ENCODE measurements at places on chromosomes 11 and 22.

DNA sequence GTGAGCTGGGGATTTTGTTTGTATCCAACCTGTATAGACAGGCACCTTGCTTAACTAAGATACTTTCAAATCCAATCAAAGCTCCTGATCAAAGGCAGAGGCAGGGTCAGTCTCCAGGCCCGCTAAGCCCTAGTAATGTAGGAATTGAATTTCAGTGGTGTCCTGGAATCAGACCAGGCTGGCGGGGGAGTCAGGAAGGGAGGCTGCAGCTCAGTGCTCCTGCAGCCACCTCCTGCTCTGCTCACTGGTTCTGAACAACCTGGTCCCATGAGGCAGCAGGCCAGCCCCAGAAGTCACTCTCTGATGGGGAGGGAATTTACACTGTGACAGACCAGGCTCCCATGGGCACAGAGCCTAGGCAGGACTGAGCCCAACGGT is 38.5 kb upstream of the GALNT18 start:
- no peak for DNase-seq

DNA sequence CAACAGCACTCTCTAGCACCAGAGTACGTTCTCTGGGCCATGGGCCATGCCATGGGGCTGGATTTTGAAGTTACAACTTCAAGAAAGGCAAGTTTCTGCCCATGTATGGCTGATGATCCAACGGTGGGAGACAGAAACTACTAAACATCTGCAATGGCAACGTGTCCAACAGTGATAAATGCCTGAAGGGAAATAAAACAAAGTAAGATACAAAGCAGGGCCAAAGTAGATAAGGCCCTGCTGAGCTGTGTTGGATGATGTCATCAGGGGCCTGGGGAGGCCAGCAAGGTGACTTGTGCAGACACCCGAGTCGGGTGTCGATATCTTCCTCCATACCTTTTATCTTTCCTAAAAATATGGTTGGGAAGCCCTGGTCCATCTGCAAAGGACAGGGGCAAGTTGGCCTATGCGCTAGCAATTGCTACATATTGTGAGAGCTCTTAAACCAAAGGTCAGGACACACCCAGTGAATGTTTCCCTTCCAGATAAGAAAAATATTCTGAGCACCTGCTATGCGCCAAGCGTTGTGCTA is 487.2 kb downstream of the MN1 start:
- DNase-seq: no peak

DNA sequence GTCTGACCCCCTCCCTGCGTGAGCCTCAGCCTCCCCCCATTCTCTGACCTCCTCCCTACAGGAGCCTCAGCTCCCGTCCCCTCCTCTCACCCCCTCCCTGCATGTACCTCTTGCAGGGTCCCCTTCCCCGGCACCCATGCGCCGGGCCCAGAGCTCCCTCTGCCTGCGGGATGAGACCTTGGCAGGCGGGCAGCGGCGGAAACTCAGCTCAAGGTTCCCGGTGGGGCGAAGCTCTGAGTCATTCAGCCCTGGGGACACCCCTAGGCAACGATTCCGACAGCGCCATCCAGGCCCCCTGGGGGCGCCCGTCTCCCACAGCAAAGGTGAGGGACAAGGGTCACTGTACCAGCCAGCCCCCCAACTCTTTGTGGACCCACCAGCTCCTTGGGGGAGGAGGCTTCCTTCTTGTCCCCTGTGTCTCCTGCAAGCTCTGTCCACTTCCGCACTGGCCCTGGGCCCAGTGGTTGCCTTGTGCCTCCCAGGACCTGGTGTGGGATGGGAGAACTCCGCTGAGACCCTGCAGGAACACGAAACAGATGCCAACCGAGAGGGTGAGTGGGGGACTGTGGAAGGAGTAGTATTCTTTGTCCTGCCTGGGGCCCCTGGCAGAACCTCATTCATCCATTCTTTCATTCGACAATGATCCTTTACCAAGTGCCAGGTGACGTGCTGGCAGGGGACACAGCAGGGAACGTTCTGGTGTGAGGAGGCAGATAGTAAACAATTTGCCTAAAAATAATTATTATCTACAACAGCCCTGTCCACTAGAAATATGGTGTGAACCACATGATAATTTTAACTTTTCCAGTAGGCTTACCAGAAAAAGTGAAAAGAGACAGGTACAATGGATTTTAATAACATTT is 3.7 kb upstream of the RPS6KA4 start:
- no peak for DNase-seq

DNA sequence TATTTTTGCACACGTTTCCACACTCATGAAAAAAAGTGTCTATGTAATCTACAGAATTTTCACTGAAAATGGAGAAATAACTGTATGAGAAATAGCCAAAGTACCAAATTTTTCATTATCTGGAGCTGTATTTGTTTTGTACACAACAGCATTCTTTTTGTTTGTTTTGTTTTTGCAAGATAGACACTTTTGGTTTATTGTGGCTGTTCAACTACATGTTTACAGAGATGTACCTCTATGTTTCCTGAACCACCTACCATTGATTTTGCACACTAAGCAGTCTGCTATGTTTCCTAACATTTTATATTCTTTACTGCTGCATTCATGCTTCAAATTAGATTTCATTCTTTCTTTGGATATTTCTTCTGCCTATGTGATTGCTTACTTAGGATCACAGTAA is 116.3 kb downstream of the ELP4 start:
- no peak for DNase-seq

- no peak for DNase-seq
Measured at GRCh38 chr11:100990931-100991330, 138.7 kb downstream of the PGR start.

- no peak for DNase-seq
Measured at GRCh38 chr11:33478111-33478573, 221.0 kb downstream of the HIPK3 start.

DNA sequence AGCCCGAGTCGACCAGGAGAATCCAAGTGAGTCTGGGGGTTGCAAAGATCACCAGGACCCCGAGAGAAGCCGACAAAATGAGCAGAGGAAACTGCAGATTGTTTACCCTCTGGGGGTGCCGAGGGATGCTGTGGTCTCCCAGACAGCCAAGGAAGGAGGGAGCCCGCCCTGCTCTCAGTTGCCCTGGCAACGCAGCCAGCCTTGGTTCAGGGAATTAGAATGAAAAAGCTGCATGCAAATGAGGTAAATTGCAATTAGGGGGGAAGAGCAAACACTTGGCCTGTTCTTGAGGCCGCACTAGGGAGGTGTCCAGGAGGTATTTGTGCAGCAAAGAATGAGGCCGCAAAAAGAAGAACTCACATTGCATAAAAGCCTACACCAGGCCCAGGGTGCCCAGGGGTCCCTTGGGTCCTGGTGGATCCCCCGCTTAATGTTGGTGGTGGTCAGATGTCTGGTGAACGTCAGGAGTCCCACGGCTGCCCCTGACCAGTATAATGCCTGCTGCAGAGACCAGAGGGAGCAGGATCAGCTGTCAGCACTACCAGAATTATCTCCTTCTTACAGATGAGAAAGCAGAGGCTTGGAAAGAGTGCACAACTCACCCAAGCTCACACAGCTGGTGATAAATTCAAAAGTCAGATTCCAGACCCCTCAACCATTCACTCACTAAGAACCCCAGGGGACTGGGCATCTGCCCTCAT is 40.3 kb upstream of the ATXN10 start:
- no peak for DNase-seq

DNA sequence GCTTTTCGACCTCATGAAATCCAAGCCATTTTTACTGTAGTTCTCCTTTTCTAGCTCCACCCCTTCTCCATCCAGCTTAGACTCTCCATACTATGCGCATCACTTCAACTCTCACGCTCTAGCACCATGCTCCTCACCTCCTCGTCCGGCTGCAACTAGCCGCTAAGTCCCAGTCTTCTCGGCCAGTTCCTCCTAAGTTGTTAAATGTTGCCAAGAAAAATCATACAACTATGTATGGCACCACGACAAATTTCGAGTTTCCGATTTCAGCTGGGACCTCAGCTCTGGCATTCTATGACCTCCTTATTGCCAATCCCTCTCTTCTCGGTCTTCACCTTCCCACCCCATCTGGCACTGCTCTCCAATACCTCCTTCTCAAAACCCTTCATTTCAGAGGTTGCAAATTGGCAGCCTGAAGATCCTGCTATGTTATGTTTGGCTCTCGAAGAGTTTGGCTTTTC is 1.0 kb downstream of the ZNF70 start:
- DNase-seq: no peak

DNA sequence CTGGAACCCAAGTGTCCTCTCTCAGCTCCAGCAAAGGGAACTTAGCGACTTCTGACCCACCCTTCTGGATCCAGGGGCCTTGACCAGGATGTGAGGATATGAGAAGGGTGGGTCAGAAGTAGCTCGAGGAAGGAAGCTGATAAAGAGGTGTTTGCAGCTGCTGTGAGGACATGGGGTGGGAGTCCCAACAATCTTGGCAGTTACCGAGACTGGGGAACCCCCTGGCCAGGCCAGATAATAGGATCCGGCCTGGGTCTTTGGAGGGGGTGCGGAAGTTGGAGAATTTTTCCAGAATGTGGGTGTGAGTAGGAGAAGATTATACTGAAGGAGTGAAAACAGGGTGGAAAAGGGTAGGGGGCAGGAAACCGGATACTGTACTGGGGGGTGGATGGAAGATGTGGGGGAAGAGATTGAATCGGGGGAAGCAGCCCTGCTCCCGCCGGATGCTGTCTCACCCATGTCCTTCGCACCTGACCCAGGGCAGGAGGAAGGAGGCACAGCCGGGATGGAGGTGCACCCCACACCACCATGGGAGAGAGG is 2.8 kb upstream of the MCAM start:
- no peak for DNase-seq

GRCh38 chr11:72924568-72925190 is 110.5 kb downstream of the ATG16L2 start:
- DNase-seq: no peak

DNA sequence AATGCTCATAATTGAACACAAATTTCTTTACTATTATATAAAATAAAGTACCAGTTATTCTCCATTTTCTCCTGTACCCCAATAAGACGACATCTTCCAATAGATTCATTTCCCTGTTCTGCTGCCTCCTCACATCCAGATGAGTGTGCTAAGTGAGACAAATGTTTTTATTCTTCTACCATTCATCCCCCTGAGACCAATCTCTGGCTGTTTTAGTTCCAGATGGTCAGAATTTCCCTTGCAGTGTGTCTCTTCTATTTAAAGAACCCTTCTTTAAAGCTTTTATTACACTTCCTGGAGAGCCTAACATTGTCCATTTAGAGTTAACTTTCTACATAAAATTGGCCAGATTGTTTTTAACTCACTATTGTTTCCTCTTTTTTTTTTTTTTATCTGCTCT is 41.2 kb upstream of the GLYATL1 start:
- no peak for DNase-seq

- no peak for DNase-seq
Measured at GRCh38 chr11:1121813-1122663, 35.7 kb upstream of the MUC5AC start.

GRCh38 chr11:80816966-80817365 is 1376.1 kb upstream of the TENM4 start:
- DNase-seq: no peak

GRCh38 chr11:122158171-122158570 is 42.2 kb upstream of the BLID start:
- no peak for DNase-seq

- no peak for DNase-seq
Measured at GRCh38 chr22:35678836-35679235, 30.6 kb downstream of the APOL6 start.

- no peak for DNase-seq
Measured at GRCh38 chr11:2402106-2402505, 1.6 kb downstream of the TSSC4 start.

DNA sequence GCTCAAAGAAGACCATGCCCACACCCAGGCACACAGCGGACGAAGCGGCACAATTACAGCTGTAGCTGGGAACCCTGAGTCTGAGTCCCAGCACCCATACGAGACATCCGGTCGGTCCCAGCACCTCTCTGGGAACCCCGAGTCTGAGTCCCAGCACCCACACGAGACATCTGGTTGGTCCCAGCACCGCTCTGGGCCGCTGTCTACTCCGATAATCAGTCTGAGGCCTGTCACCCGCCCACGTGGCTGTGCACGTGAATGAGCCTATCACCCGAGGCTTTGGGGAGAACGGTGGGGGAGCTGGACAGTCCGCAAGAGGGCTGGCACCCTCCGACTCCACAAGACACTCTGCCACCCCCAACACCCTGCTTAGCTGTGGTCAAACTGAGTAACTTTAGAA is 6.2 kb downstream of the TTLL8 start:
- DNase-seq: no peak

DNA sequence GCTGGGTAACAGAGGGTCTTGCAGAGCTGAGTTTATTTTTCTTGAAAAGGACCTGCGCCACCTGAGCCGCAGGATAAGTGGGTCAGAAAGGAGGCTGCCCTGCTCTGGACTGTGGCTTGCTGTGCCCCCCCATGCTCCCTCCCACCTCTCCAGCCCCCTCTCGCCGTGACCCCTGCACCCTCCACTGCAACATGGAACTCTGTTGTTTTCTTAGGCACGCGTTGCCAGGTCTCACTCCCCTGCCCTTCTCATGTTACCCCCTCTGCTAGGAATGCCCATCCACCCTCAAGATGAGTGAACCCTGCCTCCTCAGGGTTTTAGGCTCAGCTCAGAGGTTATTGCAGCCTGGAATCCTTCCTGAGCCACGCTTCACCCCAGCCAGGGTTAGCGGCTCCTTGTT is 10.8 kb downstream of the ETS1 start:
- no peak for DNase-seq

- no peak for DNase-seq
Measured at GRCh38 chr11:10117709-10118351, 176.2 kb downstream of the SBF2 start.

DNA sequence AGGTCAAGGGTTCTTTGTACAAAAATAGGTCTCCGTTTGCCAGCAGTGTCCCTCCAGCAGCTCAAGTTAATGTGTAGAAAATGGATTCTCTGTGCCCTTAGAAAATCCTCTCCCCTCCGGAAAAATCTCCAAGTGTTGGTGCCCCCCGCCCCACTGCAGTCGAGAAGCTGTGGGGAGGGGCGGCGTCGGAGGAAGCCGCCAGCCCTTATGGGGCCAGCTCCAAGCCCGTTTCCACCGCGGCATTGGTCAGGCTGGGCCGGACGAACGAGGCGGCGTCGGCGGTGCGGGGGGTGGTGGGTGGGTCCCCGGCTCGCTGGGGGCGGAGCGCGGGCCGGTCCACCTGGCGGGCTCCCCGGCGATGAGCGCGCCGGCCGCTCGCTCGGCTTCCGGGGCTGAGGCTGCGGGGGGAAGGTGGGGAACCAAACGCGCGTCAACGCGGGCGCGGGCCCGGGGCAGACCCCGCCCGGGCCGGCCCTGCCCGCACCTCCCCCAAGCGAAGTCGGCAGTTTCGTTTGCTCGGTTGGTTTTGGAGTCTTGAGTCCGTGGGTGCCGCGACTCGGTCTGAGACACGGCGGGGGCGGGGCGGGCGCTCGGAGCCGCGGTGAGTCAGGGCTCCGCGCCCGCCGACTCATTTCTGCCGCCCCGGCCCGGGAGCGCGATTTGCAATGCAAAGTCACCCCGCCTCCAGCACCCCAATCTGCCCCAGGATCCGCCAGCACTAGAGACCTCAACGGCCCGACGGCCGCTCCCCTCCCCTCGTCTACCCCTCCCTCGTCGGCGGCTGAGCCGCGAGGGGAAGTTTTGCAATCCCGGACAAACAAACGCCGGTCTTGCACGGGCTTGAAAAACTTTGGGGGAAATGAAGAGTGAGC is 1.4 kb downstream of the ASCL2 start:
- DNase-seq: peak; percentile 90
